Left lung (tissue), 14 donors: ENCODE measurements at places on chromosomes 6 and 20. TPM values are rescaled to one million over a fixed set of nuclear protein-coding genes. Genes with fewer than 3 reads are reported as not detected.

The TOX2 gene
- polyA plus RNA-seq = 61.1 TPM

The ZBTB12 gene
- polyA plus RNA-seq = 23.1 TPM

The MEP1A gene
- not detected for polyA plus RNA-seq

The PPP1R14C gene
- polyA plus RNA-seq = 18.3 TPM

The LY6G6C gene
- 0.27 TPM for polyA plus RNA-seq

The KIF25 gene
- polyA plus RNA-seq = 14.6 TPM

The KCNK16 gene
- 0.23 TPM for polyA plus RNA-seq

DNA sequence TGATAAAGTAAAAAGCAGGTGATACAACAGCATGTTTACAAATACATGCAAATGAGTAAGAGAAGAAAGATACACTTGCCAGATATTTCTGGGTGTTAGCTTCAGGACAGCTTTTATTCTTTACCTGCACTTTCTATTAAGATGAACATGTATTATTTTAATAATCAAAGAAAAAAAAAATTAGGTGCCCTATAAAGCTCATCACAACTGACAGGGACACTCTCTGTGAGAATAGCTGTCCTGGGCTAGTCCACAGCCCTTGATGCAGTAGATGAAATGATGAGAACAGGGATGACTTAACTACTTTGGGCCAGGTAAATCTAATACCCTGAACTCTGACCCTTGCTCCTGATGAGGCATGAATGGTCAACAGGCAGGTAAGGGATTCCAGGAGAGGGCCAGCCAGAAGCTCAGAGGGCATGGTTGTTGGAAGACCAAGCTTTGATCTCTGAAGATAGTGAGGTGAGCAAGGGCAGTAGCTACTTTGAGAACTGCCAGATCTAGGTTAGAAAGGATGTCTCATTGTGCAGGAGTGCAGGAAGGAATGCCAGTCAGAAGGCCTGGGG lies 15.6 kb downstream of the NSFL1C start:
- H3K27ac ChIP-seq = no peak overlapping the region
- H3K4me1 ChIP-seq = no peaks in the 10 kb centered on the region
- DNase-seq = no peak
- no peaks in the 10 kb centered on the region for H3K27me3 ChIP-seq
- no peak overlapping the region for H3K4me3 ChIP-seq

- H3K36me3 ChIP-seq = no peaks in the 10 kb centered on the region
- peaks cover 22% of the 10 kb centered on the region for H3K27me3 ChIP-seq
- no peak overlapping the region for H3K4me3 ChIP-seq
- H3K4me1 ChIP-seq = peaks cover 6% of the 10 kb centered on the region
Measured at GRCh38 chr20:4153661-4154238, 138.4 kb upstream of the RNF24 start.

DNA sequence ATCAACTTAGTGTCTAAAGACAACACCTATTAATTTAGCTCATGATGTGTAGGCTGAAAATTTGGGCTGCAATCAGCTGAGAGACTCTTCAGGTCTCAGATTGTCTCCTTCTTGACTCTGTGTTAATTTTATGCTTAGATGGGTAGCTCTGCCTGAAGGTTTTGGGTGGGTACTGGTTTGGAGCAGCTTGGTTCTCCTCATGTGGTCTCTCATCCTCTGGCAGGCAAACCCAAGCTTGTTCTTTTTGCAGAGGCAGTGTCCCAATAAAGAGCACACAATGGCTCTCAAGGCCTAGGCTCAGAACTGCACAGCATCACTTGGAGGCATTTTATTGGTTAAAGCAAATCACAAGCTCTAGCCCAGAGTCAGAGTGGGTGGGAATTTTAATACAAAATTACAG lies 280.6 kb downstream of the BTBD3 start:
- no peak overlapping the region for H3K27ac ChIP-seq
- no peaks in the 10 kb centered on the region for H3K4me1 ChIP-seq
- H3K4me3 ChIP-seq = no peak overlapping the region
- no peaks in the 10 kb centered on the region for H3K27me3 ChIP-seq

DNA sequence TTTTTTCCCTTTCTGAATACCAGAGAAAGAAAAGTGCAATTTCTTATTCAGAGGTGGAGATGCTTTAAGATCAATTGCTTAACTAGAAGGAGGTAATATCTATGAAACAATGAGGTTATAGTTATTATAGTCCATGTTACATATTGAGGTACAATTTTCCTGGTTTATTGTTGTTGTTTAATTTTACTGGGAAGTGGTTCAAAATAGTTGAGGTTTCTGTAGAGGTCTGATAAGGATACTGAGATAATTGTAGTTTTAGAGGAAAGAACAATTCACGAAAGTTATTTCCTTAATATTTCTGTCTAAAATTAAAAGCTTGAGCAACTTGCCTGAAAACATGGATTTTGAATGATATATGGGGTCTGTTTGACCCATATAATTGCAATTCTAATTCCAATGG lies 51.4 kb downstream of the DOK5 start:
- H3K4me3 ChIP-seq = no peak overlapping the region
- no peaks in the 10 kb centered on the region for H3K36me3 ChIP-seq
- no peaks in the 10 kb centered on the region for H3K4me1 ChIP-seq

DNA sequence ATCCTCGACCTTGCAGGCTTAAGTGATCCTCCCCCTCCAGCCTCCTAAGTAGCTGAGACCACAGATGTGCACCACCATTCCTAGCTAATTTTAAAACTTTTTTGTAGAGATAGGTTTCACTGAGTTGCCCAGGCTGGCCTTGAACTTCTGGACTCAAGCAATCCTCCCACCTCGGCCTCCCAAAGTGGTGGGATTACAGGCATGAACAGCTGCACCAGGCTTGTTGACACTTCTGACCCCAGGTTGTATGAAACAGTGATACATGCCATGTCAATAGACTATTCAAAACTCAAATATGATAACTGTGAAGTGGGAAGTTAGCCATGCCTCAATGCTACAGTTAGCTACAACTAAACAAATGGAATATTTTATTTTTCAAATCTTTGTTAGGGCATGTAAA lies 20.1 kb upstream of the SHLD1 start:
- H3K4me3 ChIP-seq = no peak overlapping the region
- H3K27ac ChIP-seq = no peak overlapping the region
- DNase-seq = no peak
- H3K36me3 ChIP-seq = no peaks in the 10 kb centered on the region
- H3K27me3 ChIP-seq = no peaks in the 10 kb centered on the region
- peaks cover 20% of the 10 kb centered on the region for H3K4me1 ChIP-seq

DNA sequence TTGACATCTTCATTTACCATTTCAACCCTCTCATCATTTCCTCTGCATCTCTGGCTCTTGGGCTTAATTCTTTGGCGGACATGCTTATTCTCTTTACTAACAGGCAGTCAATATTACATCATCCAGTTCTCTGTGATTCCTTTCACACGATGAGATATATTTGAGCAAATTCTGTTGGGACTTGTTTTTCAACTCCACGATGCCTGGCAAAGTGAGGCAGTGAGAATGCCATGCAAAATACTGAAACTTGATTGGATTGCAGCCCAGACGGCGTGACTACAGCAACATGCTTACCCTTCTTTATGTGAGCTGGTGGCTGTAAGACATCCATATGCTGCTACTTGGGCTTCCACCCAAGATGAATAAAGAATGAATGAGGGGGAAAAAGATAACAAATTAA lies 101.7 kb upstream of the SPACA1 start:
- no peak overlapping the region for H3K27ac ChIP-seq
- H3K27me3 ChIP-seq = no peaks in the 10 kb centered on the region
- DNase-seq = no peak
- H3K36me3 ChIP-seq = no peaks in the 10 kb centered on the region
- H3K4me1 ChIP-seq = no peaks in the 10 kb centered on the region

DNA sequence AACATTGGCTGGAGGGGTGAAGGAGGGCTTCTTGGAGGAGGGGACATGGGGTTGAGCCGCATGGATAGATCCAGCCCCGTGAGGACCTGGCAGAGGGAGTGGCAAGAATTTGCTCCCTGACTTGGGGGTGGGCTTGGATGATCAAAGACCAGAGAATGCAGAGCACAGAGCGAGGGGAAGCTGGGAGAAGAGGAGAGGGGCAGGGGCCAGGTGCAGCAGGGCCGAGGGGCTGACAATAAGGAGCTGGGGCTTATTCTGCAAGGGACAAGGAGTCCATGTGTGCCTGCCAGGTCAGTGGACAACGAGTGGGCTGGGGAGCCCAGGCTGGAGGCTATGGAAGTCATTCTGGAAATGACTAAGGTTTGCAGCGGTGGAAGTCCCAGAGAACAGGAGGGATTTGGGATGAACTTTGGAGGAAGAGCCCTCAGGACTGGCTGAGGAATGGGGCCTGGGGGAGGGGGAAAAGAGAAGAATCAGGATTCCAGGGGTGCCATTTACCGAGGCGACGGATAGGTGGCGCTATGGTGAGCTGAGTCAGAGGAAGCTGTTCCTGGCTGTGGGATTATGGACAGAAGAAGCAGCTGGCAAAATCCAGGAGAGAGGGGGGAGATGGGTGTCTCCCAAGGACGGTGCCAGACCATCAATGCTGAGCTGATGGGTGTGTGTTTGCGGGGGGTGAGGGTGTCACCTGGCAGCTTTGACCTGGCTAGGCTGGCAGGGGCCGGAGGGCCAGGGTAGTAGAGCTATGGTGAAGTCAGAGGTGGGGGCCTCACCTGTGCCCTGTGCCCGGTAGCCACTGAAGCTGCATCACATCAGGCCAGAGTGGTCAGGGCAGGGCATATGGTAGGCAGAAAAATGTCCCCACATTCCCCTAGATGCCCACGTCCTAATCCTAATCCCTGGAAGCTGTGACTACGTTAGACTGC lies 7.8 kb downstream of the KCNG1 start:
- peak; percentile 47 for DNase-seq
- H3K27me3 ChIP-seq = no peaks in the 10 kb centered on the region
- H3K4me3 ChIP-seq = no peak overlapping the region
- no peaks in the 10 kb centered on the region for H3K4me1 ChIP-seq
- no peak overlapping the region for H3K27ac ChIP-seq

DNA sequence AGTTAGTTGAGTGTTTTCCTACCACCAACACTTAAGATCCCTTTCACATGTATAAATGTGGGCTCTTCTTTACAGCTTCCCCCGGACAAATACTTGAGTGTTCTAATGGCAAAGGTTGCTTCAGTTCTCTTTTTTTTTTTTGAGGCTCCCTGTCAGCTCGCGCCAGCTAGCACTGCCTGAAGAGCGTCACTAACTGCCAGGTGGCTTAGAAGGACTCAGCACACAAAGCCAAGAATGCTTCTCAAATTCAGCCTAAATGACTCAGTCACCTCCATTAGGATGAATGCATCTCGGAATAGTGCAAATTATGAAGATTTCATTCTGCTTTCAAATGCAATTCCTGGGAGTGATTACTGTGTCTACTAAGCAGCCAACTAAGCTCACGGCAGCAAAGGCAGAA lies 150.7 kb upstream of the BTBD3 start:
- no peak overlapping the region for H3K4me3 ChIP-seq
- H3K36me3 ChIP-seq = no peaks in the 10 kb centered on the region
- no peak overlapping the region for H3K27ac ChIP-seq
- no peaks in the 10 kb centered on the region for H3K27me3 ChIP-seq
- peak; percentile 33 for DNase-seq

DNA sequence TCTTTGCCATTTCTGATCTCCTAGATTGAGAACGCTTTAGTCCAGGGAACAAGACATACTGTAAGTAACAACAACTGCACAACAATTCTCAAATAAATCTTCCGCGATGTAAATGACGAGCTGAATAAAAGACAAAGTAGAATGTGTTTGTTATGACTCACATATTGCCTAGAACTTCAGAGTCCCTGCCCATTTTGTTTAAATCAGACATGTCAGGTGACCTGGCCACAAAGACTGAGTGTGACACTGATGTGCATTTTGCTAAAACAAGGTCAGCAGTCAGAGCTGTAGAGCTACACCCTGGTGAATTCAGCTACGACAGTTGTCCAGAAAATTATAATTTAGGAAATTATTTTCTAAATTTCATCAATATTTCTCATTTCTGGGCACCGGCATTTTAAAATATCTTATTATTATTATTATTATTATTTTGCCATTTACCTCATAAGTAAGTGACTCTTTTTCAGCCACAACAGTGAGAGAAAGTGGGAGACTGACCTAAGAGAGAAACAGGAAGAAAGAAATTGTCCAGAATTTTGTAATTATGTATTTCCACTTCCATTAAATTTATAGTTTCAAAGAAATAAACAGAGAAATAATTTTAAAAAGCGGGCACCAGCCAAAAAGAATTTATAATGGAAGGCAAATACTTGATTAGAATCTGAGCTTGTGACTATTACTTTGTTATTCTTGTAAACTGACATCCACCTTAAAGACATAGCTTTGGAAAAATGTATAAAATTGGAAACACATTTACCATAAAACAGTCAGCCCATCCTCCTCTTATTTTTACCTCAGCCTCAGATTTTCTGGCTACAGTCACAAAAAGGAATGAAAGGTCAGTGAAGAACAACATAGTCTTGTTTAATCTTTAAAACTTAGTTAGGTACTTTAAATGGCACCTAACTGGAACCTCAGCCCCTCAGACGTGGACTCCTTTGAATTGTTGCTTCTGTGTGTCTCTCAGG lies 157.0 kb upstream of the CITED2 start:
- H3K27me3 ChIP-seq = no peaks in the 10 kb centered on the region
- H3K4me1 ChIP-seq = peaks cover 44% of the 10 kb centered on the region
- no peak overlapping the region for H3K4me3 ChIP-seq
- peak; percentile 40 for DNase-seq
- H3K27ac ChIP-seq = peak overlapping the region; percentile 50

GRCh38 chr6:105985098-105985815 lies 100.9 kb upstream of the PRDM1 start:
- H3K4me3 ChIP-seq = no peak overlapping the region
- no peak overlapping the region for H3K27ac ChIP-seq
- H3K27me3 ChIP-seq = peaks cover 64% of the 10 kb centered on the region
- no peak for DNase-seq
- no peaks in the 10 kb centered on the region for H3K4me1 ChIP-seq

- no peaks in the 10 kb centered on the region for H3K36me3 ChIP-seq
- no peak overlapping the region for H3K27ac ChIP-seq
- H3K27me3 ChIP-seq = no peaks in the 10 kb centered on the region
- no peak overlapping the region for H3K4me3 ChIP-seq
- H3K4me1 ChIP-seq = no peaks in the 10 kb centered on the region
- DNase-seq = no peak
Measured at GRCh38 chr6:25835442-25836283, 3.8 kb upstream of the SLC17A1 start.

DNA sequence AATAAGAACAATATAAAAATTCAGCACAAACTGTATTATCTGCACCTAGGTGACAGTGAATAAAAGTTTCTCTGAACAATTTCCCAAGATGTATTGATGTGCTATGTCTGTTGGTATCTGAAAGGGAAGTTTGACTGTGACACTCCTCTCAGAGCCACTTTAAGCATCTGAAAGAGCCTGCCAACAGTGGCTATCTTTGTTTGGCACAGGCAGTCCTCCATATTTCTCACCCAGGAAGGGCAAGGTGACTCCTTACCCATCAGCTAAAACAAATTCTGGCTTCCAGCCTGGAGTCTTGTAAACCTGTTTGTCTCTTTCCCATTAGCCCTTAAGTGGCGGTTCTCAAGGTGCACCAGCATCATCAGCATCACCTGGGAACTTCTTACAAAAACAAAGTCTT lies 122.4 kb upstream of the VGLL2 start:
- no peak overlapping the region for H3K27ac ChIP-seq
- H3K36me3 ChIP-seq = no peaks in the 10 kb centered on the region
- H3K27me3 ChIP-seq = no peaks in the 10 kb centered on the region
- DNase-seq = no peak
- H3K4me3 ChIP-seq = no peak overlapping the region
